LHCN-M2 (cell line): ENCODE measurements at places on chromosomes 1 and 21. TPM values are rescaled to one million over a fixed set of nuclear protein-coding genes. Genes with fewer than 3 reads are reported as not detected.

DNA sequence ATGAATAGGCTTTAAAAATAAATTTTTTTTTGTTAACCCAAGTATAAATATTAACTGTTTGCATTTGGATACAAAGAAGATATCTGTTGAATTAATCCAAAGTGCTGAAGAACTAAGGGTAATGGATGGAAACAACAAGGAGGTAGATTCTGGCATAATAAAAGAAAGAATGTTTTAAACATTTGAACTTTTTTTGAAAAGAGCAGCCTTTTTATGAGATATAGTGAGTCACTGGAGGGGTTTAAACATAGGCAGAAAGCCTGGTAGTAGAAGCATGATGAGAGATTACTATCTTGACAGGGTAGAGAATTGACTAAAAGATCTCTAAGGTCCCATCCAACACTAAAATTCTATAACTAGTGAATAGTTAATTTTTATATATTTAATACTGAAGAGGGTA lies 2.7 kb downstream of the MIER1 start:
- no peak for DNase-seq

DNA sequence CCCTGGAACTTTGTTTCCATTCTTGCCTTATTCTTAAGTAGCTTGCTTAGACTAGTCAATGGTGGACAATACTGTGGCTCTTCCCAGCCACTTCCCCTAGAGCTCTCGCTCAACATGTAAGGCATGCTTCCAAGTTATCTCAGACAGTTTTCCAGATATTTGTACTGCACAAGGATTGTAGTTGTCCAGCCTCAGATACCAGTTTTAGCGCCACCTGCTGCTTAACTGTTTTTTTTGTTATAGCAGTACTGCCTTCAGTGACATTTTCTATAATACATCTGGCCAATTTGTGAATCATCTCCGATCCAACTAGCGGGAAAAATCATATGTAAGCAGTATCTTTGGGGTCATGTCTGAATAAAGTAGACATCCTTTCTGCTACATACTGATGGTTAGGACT lies 346.7 kb upstream of the ADGRL4 start:
- peak; percentile 74 for DNase-seq

DNA sequence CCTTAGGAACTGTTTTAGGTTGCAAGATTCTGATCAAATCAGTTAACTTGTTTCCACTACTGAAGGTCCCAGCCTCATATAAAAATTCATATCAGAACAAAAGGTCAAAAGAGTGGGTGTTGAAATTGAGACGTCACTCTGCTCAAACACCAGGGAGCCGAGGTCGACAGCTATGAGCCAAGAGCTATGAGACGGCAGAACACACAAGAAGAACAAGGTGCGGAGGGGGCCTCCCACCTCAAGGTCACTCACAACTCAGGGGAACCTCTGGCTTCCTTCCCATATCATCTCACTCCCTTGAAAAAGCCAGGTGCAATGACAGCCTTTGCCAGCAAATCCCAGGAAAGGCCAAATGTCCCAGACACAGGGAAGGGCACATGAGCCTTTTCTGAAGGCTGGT lies 749 bp downstream of the SEC16B start:
- DNase-seq: no peak

- no peak for DNase-seq
Measured at GRCh38 chr1:214753236-214753852, 150.3 kb downstream of the CENPF start.

DNA sequence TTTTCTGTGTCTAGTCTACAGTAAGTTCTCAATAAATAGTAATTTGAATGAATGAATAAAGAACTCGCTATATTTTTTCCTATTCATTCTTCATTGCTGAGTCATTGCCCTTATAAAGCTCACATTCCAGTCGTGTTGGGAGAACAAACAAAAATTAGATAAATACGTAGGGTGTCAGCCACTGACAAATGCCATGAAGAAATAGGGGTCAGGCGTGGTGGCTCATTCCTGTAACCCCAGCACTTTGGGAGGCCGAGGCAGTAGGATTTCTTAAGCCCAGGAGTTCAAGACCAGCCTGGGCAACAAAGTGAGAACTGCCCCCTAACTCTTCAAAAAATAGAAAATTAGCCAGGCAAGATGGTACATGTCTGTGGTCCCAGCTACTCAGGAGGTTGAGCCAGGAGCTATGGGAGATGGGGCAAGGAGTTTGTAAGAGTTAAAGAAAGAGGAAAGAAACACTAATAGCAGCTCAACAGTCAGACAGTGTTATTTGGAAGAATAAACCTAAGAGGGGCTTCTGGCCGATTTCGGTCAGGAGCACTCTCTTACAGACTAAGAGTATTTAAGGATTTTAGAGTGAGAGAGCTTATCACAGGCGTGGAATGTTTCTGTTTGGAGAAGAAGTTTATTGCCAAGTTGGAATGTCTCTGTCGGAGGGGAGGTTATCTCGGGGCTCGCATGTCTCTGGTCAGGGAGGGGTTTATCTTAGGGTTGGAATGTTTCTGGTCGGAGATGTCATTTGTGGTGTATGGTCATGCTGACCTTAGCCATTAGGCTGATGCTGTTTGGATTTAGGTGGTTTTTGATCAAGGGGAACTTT lies 1.8 kb upstream of the CHML start:
- DNase-seq: peak; percentile 75

GRCh38 chr1:7369866-7370265 lies 401.2 kb upstream of the VAMP3 start:
- no peak for DNase-seq

GRCh38 chr1:174794861-174795260 lies 204.9 kb upstream of the CACYBP start:
- peak; percentile 40 for DNase-seq

GRCh38 chr1:29695036-29695435 lies 458.7 kb downstream of the PTPRU start:
- no peak for DNase-seq

GRCh38 chr1:93666613-93667384 lies 14.8 kb downstream of the BCAR3 start:
- DNase-seq: peak; percentile 80

DNA sequence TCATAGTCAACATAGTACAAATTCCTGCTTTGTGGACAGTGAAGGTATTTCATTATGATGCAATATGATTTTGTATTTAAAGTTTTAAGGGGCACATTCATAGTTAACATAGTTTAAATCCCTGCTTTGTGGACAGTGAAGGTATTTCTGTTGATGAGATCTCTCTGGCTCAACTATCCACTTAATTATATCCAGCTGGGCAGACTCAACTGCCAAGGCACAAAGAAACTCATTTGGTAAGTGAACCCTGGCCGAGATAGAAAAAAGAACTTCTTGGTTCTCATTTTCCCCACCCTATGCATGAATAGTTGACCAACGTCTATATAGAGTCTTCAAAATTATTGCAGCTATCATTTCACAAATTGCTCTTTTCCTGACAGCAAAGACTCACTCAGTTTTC lies 1194.6 kb downstream of the NCAM2 start:
- no peak for DNase-seq

- DNase-seq: no peak
Measured at GRCh38 chr1:29094954-29095353, 28.7 kb downstream of the TMEM200B start.

- no peak for DNase-seq
Measured at GRCh38 chr1:228440761-228441500, 24.3 kb upstream of the TRIM17 start.

DNA sequence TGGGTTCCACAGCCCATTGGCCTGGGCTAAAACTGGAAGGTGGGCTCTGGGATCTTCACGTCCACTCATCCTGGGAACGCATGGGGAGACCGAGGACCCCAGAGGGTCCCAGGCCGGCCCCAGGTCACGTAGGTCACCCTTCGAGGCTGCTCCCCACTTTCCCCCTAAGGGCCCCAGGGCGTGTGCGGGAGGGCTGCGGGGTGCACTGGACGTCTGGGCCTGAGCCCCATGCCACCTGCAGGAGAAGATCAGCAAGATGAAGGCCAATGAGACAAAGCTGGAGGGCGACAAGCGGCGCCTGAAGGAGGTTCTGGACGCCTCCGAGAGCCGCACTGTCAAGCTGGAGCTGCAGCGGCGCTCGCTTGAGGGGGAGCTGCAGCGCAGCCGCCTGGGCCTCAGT lies 12.5 kb downstream of the MFAP2 start:
- no peak for DNase-seq

DNA sequence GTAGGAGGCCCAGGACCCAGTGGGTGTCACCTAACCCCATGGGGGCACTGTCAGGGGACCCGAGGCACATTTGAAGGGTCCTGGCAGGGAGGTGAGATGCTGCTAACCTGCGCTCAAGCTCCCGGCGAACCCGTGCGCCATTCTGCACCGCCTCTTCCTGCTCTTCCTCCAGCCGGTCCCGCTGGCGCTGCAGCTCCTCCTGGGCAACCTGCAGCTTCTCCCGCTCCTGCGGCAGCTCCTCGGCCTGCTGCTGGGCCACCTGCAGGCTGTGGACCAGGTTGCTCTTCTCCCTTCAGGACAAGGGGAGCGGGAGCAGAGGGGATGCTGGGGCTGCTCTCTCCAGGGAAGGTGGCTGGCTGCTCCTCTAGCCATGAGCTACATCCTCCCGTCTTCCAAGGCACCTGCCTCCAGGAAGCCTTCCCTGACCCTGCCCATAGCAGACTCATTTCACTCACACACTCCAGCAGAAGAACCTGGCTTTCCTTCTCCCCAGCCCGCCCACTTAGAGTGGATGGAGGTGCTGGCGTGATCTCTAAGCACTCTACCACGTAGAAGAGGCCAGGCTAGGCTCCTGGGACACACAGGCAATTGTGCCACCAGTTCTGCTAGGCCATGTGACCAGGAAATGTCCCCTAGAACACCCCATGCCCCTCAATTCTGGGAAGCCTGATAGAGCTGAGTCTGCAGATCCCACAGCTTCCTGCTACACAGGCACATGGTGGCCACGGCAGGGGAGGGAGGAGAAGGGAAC lies 15.2 kb upstream of the NBPF1 start:
- DNase-seq: no peak

- peak; percentile 69 for DNase-seq
Measured at GRCh38 chr1:205141236-205142101, 19.7 kb upstream of the RBBP5 start.

GRCh38 chr1:25067518-25068251 lies 137.6 kb upstream of the RUNX3 start:
- no peak for DNase-seq

- DNase-seq: no peak
Measured at GRCh38 chr1:51653127-51653526, 36.2 kb downstream of the OSBPL9 start.

- no peak for DNase-seq
Measured at GRCh38 chr1:243335292-243335691, 79.5 kb downstream of the SDCCAG8 start.

DNA sequence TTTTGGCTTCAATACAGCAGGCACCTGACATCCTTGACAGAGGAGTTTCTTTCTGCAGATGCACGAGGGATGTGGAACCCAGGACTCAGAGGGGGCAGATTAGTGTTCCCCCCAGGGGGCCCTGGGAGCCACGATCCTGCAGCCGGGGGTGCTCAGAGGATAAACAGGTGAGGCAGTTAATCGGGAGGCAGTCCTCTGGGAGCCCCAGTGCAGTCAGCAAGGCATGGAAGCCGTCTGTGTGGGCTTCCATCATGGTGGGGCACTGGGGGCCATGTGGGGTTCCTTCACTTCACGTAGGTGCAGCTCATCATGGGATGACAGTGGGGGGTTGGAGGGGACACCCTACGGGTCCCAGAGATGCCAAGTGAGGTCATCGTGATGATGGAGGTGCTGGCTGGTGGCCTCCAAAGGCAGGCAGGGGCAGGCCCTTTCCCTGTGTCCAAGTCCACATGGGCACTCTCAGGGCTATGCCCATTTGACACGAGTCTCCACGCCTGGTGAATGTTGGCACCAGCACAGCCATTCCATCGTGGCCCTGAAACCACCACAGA lies 59.3 kb upstream of the ABCG1 start:
- no peak for DNase-seq

GRCh38 chr1:224085421-224086108 lies 28.3 kb upstream of the FBXO28 start:
- no peak for DNase-seq

GRCh38 chr1:167430134-167430848 lies 88.0 kb downstream of the CD247 start:
- no peak for DNase-seq

Gene ZBTB37
- total RNA-seq: 4.3 and 4.9 TPM in 2 replicates

Gene C1orf50
- 4.2 and 7.6 TPM in 2 replicates for total RNA-seq

Gene PLEKHN1
- 0.19 and 0.40 TPM in 2 replicates for total RNA-seq

Gene VAV3
- total RNA-seq: 0.64 and 1.4 TPM in 2 replicates

Gene GPR37L1
- 0.06 TPM in 1 of 2 replicates, not detected in the other for total RNA-seq
